Daoy (cell line): ENCODE measurements at places on chromosomes 4 and X.

- DNase-seq = no peak
Measured at GRCh38 chrX:9519546-9520216, 54.8 kb downstream of the TBL1X start.

- no peak for DNase-seq
Measured at GRCh38 chr4:86044593-86044985, 315.3 kb downstream of the MAPK10 start.

GRCh38 chrX:9668537-9668936 is 97.1 kb downstream of the GPR143 start:
- DNase-seq = no peak

DNA sequence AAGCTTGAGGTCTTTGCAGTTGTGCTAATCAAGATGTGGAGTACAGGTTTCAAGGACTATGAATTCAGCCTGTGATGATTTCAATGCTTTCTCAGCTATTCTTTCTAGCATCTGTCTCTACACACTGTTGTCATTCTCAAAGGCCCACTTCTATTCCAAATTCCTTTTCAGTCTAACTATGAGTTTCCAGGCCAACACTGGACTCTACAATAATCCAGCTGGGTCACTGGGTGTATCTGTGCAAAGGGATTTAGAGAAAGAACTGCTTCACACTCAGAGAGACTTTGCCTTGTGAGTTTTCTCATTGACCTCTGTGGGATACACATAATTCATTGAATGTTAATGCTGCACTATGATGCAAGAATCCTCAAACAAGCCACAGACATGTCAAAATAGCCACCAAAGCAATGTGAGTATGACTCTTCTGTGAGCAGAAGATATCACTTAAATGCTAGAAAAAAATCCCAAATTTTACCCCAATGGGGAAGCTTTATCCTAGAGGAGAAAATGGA is 171.8 kb upstream of the CLNK start:
- DNase-seq = no peak

DNA sequence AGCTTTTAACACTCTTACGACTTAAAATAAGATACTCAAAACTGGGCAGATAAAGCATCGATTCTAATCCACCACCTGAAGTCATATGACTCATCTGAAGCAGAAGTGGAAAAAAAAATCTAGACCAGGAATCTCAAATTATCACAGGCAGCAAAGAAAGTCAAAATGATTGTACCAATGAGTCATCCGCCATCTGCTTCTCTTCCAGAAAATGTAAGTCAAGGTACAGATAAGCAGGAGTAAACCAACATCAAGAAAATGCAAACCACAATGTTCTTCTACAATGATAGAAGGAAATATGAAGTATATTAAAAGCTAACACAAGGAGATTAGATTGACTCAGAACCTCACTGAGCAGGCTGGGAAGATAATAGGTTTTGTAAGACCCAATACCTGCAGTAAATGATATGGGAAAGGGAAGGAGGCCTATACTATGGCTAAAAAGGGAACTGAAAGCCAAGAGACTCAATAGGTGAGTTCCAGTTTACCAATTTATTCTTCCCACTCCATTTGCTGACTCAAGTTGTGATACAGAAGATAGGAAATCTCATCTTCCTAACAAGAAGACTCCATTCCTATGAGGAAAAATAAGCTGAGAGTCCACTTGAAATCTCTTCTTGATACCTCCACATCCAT is 88.4 kb upstream of the TET2 start:
- DNase-seq = peak; percentile 33

DNA sequence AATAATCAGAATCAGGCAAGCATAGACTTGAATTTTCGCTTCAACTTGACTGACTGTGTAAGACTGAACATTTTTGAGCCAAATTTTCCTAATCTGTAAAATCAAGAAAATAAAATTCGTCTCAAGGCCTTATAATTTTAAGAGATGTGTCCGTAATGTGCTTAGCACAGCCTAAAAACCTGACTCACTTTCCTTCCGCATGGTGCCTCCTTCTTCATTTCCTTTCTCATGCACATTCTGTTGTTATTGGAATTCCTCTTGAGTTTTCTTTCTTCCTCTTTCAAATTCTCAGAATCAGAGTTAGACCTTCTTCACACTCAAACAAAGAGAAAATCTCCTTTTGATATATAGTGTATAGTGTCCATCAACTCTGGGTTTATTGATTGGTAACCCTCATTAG is 208.9 kb upstream of the SLIT2 start:
- DNase-seq = no peak

- no peak for DNase-seq
Measured at GRCh38 chr4:22323691-22324090, 192.2 kb downstream of the ADGRA3 start.

GRCh38 chr4:65007841-65008439 is 598.7 kb upstream of the TECRL start:
- peak; percentile 9 for DNase-seq

DNA sequence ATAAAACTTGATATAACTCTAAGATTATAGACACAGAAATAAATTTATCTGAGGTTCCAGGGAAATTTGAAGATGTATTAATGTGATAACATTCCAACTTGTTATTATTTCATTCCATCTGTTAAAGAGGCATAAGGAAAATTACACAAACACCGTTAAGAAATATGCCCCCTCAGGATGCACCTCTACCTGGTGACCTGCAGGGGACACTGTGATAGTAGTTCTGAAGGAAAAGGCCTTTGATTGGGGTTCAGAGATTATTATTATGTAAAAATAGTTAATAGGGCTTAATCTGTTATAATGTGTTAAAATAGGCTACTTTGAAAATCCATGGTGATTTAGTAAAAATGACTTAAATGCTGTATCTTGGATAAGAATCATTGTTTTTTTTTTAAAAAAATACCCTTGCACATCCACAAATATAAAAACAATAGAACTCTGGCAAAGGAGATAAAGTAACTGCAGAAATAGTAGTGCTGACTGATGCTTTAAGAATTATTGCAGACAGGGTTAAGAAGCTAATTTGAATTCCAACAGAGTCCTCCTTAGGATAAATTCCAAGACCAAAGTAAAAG is 6.1 kb upstream of the ABRAXAS1 start:
- DNase-seq = peak; percentile 8

GRCh38 chr4:145154573-145154972 is 25.8 kb downstream of the OTUD4 start:
- peak; percentile 1 for DNase-seq

DNA sequence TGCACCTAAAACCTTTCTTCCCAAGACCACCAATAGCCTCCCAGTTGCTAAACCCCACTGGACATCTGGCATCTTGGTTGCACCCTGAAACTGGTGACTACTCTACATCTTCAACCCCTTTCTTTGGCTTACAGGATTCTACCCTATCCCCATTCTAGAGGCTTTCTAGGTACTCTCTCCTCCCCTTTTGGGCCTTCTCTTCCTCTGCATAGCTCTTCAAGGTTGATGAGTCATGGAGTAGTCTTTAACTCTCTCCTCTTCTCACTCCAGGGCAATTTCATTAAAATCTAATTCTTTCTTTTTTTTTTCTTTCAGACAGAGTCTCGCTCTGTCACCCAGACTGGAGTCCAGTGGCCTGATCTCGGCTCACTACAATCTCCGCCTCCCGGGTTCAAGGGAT is 16.8 kb downstream of the APOO start:
- no peak for DNase-seq

GRCh38 chrX:40106676-40107290 is 9.0 kb upstream of the BCOR start:
- DNase-seq = no peak

GRCh38 chr4:83283181-83283580 is 1.4 kb downstream of the COQ2 start:
- DNase-seq = no peak

DNA sequence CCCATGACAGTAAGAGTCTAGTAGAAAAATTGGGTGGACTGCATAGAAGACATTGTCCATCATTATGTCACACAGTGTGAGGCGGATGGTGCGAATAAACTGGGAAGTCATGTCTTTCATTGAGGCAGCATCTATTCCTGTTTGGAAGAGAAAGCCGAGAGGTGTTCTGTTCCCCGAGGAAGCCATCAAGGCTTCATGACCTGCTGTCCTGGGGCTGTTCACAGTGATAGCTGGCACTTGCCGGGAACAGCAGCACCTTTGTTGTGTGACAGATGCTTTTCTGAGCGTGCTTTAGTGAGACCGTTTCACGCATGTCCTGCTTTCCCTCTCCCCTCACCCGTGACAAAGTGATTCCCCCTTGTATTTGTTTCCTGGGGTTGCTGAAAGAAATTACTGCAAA is 20.3 kb downstream of the RGS12 start:
- no peak for DNase-seq

- no peak for DNase-seq
Measured at GRCh38 chr4:23839279-23839678, 50.6 kb downstream of the PPARGC1A start.

DNA sequence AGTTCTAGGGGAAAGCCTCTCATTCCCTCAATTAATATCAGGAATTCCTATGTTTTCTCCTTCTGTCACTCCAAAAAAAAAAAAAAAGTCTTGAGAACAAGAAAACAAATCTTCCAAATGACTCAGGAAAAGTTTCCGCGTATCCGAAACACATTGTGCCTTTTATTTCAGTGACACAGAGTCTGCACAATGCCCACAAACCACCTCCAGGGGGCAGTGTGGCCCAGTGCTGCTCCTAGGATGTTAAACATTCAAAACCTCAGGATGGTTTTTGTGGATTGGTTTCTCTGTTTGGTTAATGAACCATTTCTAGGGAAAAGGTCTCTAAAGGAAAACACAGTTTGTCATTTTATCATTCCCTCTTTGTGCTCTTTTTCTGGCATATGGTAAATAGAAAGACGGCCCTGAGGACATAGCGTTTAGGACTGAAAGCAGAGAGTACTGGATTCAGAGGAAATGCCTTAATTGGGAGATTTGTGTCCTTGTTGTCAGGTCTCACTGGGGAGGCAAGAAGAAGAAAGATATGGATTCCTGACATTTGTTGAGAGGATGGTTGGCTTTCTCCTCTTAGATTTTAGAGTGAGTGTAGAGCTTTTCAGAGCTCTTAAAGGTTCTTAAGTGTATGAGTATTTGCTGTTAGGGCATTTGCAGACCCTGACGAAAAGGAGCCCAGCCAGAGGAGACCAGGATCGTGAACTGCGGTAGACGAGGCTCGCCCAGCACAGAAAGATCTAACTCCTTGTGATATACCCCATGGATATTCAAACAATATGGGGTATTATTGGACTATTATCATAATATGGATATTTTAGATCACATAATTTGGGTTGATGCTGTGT is 65.7 kb upstream of the MAP9 start:
- DNase-seq = peak; percentile 65

GRCh38 chrX:132017431-132018185 is 5.5 kb upstream of the STK26 start:
- no peak for DNase-seq

DNA sequence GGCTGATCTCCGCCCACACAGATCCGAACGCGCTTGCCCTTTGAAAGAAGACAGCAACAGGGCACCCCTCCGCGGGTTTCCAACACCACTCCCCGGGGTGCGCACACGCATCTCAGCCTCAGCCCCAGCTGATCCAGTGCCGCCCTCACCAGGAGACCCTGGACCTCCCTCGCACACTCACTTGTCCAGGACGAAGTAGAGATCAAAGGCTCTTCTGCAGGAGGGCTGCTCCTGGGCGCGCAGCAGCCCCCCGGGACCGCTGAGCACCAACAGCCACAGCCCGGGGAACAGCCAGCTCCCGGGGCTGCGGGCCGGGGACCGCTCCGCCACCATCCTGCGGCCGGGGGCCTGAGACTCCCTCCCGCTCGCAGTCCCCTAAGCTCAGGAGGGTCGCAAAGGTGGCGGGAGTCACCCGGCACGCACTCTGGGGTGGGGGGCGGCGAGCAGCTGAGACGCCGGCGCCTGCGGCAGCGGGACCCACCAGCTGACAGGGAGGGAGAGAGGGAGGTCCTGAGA is 743 bp downstream of the ANTXR2 start:
- peak; percentile 23 for DNase-seq

DNA sequence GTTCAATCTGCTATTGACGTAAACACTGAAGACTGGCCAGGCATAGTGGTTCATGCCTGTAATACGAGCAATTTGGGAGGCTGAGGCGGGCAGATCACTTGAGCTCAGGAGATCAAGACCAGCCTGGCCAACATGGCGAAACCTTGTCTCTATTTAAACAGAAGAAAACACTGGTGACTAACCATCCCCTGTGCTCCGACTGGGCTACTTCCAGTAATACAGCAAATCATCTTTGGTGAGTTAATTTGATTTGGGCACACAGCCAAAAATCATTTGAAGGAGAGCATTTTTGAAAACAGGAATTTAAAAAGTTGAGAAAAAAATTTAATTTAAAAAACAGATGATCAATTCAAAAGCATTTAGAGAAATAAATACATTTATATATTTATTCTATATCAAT is 52.0 kb downstream of the SEC24D start:
- no peak for DNase-seq

DNA sequence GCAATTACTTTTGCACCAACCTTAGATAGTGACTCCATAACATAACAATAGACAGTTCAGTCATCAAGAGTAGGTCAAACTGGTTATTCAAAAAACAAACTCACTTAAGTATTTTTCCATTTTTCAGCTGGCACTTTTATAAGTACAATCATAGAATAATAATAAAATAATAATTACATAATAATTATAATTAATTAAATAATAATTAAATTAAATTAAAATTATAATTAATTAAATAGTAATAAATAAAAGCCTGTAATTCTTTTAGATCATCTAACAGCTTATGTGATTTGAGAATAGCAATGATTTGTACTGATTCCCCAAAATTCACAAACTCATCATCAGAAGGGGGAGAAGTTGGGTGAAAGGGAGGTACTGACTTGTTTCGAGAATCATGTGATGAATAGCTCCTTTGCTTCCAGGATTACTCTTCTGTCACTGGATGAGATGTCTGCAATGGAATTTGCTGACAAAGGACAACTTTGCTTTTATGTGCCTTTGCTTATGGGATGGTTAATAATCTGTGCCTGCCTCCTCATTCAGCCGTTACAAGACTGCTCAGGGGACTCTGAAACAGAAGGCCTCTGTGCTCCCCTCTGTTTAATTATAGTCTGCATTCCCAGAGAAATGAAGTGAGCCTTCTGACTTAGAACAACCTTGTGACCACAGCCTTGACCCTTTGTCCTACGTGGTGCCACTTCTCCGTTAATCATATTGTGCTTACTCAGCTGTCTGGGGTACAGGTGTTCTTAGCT is 104.8 kb upstream of the ENPEP start:
- no peak for DNase-seq

- DNase-seq = no peak
Measured at GRCh38 chr4:7772711-7773385, 166.8 kb downstream of the AFAP1 start.

DNA sequence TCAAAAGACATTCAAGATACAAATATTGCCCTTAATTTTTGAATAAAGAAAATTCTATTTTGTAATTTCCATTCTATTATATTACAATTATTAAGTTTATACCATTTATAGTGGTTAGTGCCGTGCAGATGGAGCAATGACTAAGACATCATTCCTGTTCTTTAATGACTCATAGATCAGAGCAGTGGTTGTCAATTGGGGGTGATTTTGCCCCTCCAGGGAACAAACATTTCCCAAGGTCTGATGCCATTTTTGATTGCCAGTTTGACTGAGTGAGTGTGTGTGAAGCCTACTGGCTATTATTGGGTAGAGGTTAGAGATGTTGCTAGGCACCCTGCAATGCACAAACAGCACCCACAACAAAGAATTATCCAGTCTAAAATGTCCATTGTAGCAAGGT is 97.9 kb upstream of the DDIT4L start:
- DNase-seq = no peak

- no peak for DNase-seq
Measured at GRCh38 chr4:11397819-11398610, 30.7 kb downstream of the HS3ST1 start.
